ENCODE measurements at places on chromosomes 6 and 20. TPM values are rescaled to one million over a fixed set of nuclear protein-coding genes. Genes with fewer than 3 reads are reported as not detected.

RAB23 gene
- total RNA-seq, result 9.0 TPM

CDSN gene
- not detected for total RNA-seq

MAFB gene
- 0.15 TPM for total RNA-seq

KCNK15 gene
- total RNA-seq, result 0.59 TPM
